ENCODE measurements at places on chromosomes 1 and 21.

DNA sequence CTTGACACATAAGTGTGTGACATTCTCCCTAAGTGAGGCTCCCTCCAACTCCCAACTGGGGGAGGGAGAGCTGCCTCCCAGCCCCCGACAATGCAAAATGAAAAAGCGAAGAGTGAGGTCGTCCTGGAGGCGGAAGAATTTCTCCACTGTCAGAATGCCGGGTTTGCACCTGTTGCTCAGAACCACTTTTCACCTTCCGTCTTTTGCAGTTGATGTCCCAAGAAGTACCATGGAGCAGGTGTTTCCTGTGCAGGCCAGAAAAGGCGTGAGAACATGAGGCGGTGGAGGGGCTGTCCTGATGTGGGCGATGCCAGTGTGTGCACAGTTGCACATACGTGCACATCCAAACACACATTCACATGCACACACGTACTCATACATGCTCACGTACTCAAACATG lies 158.6 kb upstream of the AJAP1 start:
- DNase-seq = no peak
- H3K27ac ChIP-seq = no peak overlapping the region
- no peak overlapping the region for H3K4me3 ChIP-seq
- no peaks in the 10 kb centered on the region for H3K27me3 ChIP-seq
- no peaks in the 10 kb centered on the region for H3K4me1 ChIP-seq

DNA sequence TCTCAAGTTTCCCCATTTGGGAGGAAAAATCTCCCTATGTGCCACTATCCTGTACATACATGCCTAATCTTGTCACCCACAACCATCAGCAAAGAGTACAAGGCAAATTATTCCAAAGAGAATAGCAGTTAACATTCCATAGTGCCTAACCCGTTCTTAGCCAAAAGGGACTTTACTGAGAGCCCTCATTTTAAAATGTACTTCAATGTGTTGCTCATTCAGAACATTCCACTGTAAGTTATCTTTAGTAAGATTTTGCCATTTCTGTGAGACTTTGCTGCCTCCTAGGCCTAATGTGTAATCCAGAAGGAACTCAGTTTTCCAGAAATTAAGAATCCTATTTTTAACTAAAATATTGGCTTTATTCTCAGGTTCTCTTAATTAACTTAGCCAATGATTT lies 11.3 kb upstream of the MRPL55 start:
- H3K27me3 ChIP-seq = peaks cover 2% of the 10 kb centered on the region
- no peak for DNase-seq
- no peak overlapping the region for H3K27ac ChIP-seq
- no peaks in the 10 kb centered on the region for H3K4me1 ChIP-seq

DNA sequence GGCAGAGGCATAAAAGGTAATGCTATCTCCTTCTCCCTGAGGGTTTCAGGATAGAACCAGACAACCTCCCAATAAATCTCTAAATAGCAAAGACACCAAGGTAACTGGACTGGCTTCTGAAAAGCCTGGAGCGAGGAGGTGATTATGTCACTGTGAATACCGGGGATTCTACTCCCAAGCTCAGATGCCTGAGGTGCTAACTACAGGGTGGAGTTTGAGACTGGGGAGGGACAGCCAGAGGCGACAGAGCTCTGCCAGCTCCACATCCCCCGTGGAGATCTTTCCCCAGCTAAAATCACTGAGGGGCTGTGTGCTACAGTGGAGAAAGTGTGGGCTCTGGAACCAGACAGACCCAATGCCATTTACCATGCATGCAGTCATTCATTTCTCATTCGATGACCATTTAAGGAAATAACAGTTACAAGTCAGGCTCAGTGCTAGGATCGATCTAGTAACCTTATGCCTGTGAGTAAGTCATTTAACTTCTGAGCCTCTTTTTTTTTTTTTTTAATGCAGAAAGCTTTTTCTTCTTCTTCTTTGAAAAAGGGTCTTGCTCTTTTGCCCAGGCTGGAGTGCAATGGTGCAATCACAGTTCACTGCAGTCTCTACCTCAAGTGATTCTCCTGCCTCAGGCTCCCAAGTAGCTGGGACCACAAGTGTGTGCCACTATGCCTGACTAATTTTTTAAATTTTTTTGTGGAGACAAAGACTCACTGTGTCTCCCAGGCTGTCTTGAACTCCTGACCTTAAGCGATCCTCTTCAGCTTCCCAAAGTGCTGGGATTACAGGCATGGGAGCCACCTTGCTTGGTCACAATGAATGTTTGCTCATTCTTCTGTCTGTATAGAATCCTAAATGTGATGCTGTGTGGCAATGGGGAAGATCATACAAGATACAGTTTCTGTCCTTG lies 8.1 kb upstream of the SLC45A3 start:
- H3K4me3 ChIP-seq = no peak overlapping the region
- DNase-seq = no peak
- peaks cover 2% of the 10 kb centered on the region for H3K27me3 ChIP-seq
- H3K4me1 ChIP-seq = no peaks in the 10 kb centered on the region
- no peaks in the 10 kb centered on the region for H3K36me3 ChIP-seq

GRCh38 chr1:67404212-67404620 lies 26.0 kb downstream of the SERBP1 start:
- no peak overlapping the region for H3K27ac ChIP-seq
- H3K27me3 ChIP-seq = no peaks in the 10 kb centered on the region
- no peak for DNase-seq
- H3K36me3 ChIP-seq = no peaks in the 10 kb centered on the region
- no peak overlapping the region for H3K4me3 ChIP-seq

DNA sequence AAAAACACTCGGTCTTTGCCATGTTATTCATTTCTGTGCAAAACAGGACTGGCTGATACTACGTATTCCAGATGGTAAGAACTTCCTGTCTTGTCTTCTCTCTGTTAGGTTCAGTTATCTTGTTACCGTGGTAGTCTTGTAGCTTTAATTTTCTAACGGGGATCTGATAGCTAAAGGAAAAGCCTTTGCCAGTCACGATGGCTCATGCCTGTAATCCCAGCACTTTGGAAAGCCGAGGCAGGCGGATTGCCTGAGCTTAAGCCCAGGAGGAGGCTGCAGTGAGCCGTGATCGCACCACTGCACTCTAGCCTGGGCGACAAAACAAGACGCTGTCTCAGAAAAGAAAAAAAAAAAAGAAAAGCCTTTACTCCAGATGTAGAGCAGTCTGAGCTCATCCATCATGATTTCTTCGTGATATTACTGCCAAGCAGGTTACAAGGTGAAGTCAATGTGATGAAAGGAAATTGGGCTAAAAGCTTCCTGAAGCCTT lies 11.1 kb upstream of the MSTO1 start:
- no peaks in the 10 kb centered on the region for H3K27me3 ChIP-seq
- peak overlapping the region; percentile 68 for H3K4me3 ChIP-seq
- no peaks in the 10 kb centered on the region for H3K36me3 ChIP-seq
- H3K4me1 ChIP-seq = peaks cover 8% of the 10 kb centered on the region
- peak overlapping the region; percentile 42 for H3K27ac ChIP-seq
- no peak for DNase-seq

- no peaks in the 10 kb centered on the region for H3K27me3 ChIP-seq
- H3K36me3 ChIP-seq = no peaks in the 10 kb centered on the region
- no peak overlapping the region for H3K4me3 ChIP-seq
- no peak for DNase-seq
- H3K27ac ChIP-seq = no peak overlapping the region
- peaks cover 23% of the 10 kb centered on the region for H3K4me1 ChIP-seq
Observed at GRCh38 chr21:42242611-42243010, 23.7 kb downstream of the ABCG1 start.

DNA sequence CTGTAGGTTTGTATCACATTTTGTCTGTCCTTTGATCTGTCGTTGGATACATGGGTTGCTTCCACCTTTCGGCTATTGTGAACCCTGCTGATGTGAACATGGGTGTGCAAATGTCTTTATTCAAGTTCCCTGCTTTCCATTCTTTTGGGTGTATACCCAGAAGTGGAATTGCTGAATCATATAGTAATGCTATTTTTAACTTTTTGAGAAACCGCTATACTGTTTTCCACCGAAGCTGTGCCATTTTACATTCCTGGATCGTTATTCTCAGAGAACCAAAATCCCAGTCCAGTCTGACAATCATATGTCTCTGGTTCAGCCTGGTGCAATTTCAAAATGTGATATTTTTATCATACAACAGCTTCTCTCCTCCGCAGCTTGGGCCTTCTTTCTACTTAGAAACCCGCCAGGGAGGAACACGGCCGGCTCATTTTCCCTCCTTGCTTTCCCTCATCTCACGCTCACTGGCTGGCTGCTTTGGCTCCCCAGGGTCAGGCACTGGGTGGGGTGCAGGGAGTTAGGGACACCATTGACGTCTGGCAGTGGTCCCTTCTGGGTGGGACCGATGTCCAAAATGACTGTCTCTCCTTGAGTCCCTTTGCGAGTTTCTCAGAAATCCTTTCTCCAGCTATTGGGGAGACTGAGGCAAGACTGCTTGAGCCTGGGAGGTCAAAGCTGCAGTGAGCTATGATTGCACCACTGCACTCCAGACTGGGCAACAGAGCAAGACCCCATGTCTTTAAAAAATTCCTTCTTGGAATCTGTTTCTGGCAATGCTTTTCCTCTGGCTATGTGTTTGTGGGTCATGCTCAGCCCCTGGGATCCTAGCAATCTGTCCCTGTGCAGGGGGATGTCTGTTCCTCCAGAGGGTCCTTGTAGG lies 73.5 kb upstream of the AKT3 start:
- peaks cover 11% of the 10 kb centered on the region for H3K27me3 ChIP-seq
- DNase-seq = no peak
- H3K4me1 ChIP-seq = no peaks in the 10 kb centered on the region
- no peak overlapping the region for H3K4me3 ChIP-seq
- H3K27ac ChIP-seq = no peak overlapping the region
- H3K36me3 ChIP-seq = no peaks in the 10 kb centered on the region

DNA sequence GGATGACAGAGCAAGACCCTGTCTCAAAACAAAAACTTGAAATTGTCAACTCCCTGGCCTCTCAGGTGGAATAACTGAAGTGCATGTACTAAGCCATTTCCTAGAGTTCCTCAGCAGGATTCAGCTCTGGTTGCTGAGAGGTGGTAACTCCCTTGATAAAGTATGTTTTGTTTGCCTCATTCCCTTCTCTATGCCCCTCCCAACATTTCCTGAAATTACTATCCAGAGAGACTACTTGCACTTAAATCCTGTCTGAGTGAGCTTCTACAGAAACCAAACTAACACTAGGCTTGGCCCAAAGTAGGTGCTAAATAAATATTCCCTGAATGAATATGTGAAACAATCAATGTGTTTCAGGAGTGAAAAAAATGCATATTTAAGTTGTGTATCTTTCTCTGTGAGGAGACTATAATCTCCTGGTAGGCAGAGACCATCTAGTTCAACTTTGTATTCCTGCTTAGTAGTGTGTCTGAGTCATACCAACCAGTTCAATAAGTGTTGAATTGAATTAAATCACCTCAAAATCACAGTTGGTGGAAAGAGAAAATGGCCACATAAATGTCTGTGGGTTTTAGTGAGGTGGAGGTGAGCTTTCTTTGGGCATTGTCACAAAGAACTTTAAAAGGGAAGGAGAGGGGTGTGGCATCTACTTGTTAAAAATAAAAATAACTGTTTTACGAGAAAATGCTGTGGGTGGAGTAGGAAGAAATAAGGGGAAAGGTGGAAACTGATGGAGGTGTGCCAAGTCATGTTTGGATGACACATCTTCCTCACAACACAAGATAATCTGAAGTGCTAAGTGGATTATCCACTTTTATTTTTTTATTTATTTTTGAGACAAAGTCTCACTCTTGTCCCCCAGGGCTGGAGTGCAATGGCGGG lies 12.6 kb downstream of the RIMKLA start:
- H3K27me3 ChIP-seq = peaks cover 3% of the 10 kb centered on the region
- no peak overlapping the region for H3K27ac ChIP-seq
- H3K4me1 ChIP-seq = no peaks in the 10 kb centered on the region
- no peak for DNase-seq
- H3K36me3 ChIP-seq = no peaks in the 10 kb centered on the region

- no peak overlapping the region for H3K27ac ChIP-seq
- no peaks in the 10 kb centered on the region for H3K27me3 ChIP-seq
- no peak for DNase-seq
- no peaks in the 10 kb centered on the region for H3K36me3 ChIP-seq
Observed at GRCh38 chr1:234836776-234837357, 226.9 kb upstream of the IRF2BP2 start.

DNA sequence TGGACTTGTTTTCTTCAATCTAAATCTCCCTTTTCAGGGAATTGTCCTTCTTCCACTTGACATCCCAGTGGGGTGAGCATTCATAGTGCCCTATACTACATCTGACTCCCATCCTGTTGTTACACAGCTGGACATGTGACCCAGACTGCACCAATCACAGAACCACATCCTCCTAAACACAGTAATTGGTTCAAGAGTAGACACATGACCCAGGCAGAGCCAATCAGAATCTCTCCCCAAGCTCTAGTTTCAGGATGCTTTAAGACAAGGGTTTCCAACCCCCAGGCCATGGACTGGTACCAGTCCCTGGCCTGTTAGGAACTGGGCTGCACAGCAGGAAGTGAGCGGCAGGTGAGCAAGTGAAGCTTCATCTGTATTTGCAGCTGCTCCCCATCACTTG lies 5.6 kb upstream of the DDOST start:
- DNase-seq = no peak
- no peaks in the 10 kb centered on the region for H3K27me3 ChIP-seq
- no peak overlapping the region for H3K4me3 ChIP-seq
- H3K27ac ChIP-seq = no peak overlapping the region
- peaks cover 7% of the 10 kb centered on the region for H3K4me1 ChIP-seq
- no peaks in the 10 kb centered on the region for H3K36me3 ChIP-seq

DNA sequence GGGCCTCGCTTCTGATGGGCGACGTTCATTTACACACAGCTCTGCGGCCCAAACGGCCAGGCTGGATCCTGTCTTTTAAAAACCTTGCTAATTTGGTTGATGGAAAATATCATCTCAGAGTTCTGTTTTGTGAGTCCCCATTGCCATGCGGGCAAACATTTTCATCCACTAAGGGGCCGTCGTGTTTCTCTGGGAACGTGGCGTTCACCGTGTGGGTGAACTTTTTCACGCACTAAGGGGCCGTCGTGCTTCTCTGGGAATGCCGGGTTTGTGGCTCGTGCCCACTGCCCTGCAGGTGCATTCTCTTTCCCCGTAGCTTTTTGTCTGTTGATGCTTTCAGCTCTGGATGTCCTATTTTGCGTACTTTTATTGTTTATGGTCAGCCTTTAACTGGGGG lies 6.8 kb downstream of the COL18A1 start:
- H3K27ac ChIP-seq = no peak overlapping the region
- DNase-seq = no peak
- H3K4me1 ChIP-seq = no peaks in the 10 kb centered on the region

DNA sequence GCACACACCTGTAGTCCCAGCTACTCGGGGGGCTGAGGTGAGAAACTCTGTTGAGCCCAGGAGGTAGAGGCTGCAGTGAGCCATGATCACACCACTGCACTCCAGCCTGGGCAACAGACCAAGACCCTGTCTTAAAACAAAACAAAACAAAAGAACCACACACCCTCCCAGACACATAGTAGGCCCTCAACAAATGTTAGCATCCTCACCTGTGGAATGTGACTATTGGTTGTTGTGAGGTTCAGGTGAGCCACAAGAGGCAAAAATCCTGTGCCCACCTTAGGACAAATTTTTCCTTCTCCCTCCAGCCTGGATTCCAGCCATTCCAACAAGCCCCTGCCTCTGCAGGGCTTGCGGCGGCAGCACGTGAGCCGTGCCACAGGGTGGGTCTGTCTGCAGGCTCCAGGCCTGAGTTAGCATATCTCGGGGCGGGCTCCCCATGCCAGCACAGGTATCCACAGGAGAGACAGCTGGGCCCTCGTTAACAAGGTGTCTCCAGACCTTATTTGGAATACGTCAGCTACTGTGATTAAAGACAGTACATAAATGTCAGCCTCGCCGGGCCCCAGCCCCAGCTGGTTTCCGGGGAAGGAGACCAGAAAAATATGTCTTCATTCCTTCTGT lies 17.4 kb downstream of the C1QB start:
- H3K36me3 ChIP-seq = no peaks in the 10 kb centered on the region
- no peak for DNase-seq
